ENCODE measurements at places on chromosomes 11 and 22.

- no peak for DNase-seq
These were observed 12.6 kb downstream of the PRSS23 start for GRCh38 chr11:86812981-86813380.

GRCh38 chr11:110621826-110622225 lies 90.4 kb downstream of the ARHGAP20 start:
- no peak for DNase-seq

GRCh38 chr11:131136486-131136885 lies 220.2 kb upstream of the SNX19 start:
- no peak for DNase-seq

DNA sequence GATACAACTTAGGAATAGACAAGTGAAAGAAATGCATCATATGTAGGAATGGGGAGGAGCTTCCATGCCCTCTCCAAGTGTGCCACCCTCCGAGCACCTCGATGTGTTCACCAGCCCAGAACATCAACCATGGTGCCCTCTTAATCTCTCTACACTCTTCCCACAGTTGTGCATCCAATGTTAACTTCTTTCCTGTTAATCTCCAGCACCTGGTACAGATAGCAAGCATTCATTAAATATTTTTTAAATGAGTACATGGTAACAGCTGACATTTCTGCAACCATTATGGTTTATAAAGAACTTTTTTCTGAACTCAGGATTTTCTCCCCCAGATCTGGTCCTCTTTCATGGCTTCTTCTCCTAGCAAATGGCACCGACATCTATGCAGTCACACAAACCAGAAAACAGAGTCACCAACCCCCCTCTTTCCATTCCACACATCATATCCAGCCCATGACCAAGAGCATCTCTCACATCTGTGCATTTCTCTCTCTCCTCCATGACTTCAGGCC lies 118.1 kb upstream of the CLPB start:
- no peak for DNase-seq

- DNase-seq: no peak
These were observed 403.2 kb downstream of the NTM start for GRCh38 chr11:131773626-131774025.
